ENCODE measurements at places on chromosomes 12 and 14.

GRCh38 chr12:75087654-75088053 lies 122.0 kb downstream of the KCNC2 start:
- no peak for DNase-seq

DNA sequence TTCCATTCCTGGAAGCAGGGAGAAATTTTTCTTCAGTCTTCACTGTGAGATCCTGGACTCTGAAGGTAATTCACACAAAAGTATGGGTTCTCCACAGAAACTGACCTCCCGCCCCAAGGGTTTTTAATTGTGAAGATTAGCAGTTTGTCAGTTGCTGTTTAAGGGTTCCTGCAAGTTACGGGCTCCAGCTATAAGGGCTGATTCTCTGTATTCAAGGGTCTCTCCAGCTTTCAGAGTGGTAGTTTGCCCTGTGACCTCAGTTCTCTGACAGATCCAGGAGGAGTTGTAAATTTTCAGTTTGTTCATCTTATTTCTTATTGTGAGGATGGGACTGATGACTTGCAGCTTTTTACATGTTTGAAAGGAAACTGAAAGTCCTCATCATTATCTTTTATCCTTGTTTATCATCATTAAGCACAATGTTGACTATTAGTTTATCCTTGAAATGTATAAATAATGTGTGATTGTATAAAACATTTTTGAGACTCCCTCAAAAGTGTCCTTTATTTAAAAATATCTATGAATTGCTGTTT lies 110.9 kb downstream of the SCAF11 start:
- no peak for DNase-seq

- peak; percentile 19 for DNase-seq
Observed at GRCh38 chr14:70027785-70028428, 148.7 kb downstream of the SMOC1 start.

DNA sequence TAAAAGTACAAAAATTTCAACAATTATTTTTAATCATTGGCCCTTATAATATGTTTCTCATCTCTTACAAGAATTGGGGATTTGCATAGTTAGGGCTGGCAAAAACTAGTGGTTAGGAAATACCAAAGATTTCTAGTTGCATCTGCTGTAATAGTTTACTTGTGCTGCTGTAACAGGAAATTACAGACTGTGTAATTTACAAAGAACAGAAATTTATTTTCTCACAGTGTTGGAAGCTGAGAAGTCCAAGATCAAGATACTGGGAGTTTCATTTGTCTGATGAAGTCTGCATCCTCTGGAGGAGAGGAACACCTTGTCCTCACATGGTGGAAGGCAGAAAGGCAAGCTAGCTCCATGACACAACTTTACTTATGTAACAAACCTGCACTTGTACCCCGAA lies 157.0 kb downstream of the FLRT2 start:
- DNase-seq, result no peak

DNA sequence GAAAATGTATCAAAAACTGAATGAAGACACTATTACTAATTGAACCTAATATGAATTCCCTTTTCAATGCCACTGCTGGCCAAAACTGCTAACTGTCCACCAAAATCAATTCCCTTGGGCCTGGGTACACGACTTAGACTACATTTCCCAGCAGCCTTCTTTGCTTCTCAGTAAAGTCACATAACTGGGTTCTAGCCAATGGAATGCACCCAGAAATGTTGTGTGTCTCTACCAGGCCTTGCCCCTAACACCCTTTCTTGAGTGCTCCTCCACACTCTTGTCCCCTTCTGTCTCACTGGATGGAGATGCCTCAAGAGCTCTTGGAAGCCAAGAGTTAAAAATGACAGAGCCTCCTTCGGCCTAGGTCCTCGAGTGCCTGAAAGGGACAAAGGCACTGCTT lies 156.8 kb downstream of the PPM1H start:
- no peak for DNase-seq

GRCh38 chr12:1533602-1534304 lies 60.6 kb downstream of the FBXL14 start:
- no peak for DNase-seq

Data from activated T-helper 1 cell treated with anti-CD3 and anti-CD28 coated beads, Interleukin-2, amount 50 U/mL, for 16 hours (primary cell).